Activated T-cell treated with anti-CD3 and anti-CD28 coated beads for 1 hour (primary cell): ENCODE measurements at places on chromosomes 7 and 10.

GRCh38 chr10:70762441-70763175, 22.6 kb downstream of the TBATA start:
- DNase-seq: no peak

GRCh38 chr7:28298870-28299518, 113.3 kb upstream of the CREB5 start:
- no peak for DNase-seq

- DNase-seq: no peak
Measured at GRCh38 chr7:88318196-88318595, 11.5 kb upstream of the STEAP4 start.

- DNase-seq: no peak
Measured at GRCh38 chr7:5408777-5409176, 14.9 kb downstream of the TNRC18 start.

DNA sequence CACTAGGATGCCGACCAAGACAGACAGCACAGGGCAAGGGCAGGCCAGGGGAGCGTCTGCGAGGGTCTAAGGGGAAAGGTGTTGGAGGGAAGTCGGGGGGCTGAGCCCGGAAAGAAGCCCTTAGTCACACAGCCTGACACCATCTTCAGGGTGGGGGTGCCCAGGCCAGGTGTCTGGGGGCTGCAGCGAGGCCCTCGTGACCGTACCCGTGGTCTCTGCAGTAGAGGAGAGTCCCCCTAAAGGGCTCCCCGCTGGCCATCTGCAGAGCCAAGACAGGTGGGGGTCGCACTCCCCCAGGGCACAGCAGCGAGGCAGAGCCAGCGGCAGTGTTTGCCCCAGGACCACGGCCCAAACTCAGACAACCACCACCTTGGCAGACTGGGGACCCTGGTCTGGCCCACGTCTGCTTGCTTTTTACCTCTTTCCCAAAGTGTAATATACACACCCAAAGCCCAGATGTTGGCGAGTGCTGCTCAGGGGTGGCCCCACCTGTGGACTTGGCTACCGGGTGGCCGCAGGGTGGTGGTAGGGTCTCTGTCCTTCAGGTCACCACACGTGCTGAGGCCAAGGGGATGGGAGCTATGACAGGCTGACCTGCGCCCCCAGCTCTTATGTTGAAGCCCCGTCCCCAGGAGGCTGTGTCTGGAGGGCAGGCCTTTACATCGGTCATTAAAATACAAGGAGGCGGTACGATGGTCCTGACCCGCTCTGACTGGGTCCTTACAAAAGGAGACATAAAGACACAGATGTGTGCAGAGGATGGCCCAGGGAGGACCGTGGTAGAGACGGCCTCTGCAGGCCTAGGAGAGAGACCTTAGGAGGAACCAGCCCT, 107.4 kb downstream of the DNAJB6 start:
- DNase-seq: no peak

GRCh38 chr10:110392868-110393740, 88.4 kb upstream of the SMNDC1 start:
- no peak for DNase-seq

GRCh38 chr10:18713077-18713476, 53.8 kb downstream of the ARL5B start:
- DNase-seq: no peak

DNA sequence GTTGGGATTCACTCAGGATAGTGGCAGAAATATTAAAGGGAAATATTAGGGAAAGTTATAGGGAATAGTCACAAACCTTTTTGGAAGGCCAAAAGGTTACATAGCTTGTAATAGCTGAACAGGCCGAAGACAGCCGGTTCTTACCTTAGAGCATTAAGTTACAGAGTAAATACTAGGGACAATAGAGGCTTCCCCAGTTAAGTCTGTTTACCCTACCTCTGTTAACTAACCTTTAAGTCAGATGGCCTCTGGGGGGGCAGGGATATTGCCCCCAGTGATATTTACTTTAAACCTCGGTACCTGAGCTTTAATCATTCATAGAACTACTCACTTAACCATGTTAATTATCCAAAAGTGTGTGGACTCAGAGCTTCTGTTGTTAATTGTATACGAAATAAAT, 7.4 kb downstream of the POLR1F start:
- no peak for DNase-seq

GRCh38 chr10:51985336-51985735, 285.9 kb upstream of the CSTF2T start:
- no peak for DNase-seq

GRCh38 chr10:117914334-117914733, 132.4 kb downstream of the RAB11FIP2 start:
- DNase-seq: no peak
